ENCODE measurements at places on chromosomes 1 and 21. TPM values are rescaled to one million over a fixed set of nuclear protein-coding genes. Genes with fewer than 3 reads are reported as not detected.

Gene HYI
- 50.1 TPM for polyA plus RNA-seq

Gene PGLYRP4
- not detected for polyA plus RNA-seq

Gene TNFRSF9
- polyA plus RNA-seq = 0.21 TPM

Gene OR2T11
- not detected for polyA plus RNA-seq

DNA sequence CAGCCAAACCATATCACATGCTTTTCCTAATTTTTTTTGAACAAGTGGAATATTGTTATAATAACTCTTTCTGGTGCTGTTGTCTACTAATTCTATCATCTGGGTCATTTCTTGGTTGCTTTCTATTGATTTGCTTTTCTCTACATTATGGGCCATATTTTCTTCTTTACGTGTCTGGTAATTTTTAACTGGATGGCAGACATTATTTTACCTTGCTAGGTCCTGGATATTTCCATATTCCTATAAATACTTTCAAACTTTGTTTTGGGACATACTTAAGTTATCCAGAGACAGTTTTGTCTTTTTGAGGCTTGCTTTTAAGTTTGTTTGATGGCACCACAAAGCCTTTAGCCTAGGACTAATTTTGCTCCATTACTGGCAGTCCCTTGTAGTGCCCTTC lies 11.3 kb downstream of the HS2ST1 start:
- DNase-seq = no peak

DNA sequence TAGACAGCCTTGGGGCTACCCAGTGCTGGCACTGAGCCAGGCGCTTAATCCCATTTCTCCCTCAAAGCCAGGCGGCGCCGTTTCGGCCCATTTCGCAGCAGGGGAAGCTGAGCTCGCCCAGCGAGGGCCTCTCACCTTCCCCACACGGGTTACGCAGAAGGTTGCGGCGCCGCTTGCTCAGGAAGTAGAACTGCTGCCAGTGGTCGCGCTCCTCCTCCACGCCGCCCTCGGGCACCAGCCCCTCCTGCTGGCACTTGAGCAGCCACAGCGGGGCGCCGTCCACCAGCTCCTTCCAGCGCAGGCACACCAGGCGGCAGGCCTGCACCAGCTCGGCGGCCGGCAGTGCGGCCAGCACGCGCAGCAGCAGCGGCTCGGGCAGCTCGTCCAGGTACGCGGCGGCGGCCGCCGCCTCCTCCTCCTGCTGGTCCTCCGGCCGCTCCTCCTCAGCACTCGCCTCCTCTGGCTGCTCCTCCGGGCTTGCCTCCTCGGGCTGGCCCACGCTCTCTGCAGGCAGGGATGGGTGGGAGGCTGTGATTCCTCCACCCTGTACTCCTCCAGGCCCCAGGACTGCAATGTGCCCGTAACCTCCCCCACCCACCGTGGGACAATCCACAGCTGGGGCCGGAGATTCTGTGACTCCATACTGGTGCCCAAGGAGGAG lies 3.8 kb downstream of the FBXO2 start:
- DNase-seq = peak; percentile 84

- no peak for DNase-seq
Measured at GRCh38 chr1:47181095-47181954, 8.5 kb downstream of the PDZK1IP1 start.

DNA sequence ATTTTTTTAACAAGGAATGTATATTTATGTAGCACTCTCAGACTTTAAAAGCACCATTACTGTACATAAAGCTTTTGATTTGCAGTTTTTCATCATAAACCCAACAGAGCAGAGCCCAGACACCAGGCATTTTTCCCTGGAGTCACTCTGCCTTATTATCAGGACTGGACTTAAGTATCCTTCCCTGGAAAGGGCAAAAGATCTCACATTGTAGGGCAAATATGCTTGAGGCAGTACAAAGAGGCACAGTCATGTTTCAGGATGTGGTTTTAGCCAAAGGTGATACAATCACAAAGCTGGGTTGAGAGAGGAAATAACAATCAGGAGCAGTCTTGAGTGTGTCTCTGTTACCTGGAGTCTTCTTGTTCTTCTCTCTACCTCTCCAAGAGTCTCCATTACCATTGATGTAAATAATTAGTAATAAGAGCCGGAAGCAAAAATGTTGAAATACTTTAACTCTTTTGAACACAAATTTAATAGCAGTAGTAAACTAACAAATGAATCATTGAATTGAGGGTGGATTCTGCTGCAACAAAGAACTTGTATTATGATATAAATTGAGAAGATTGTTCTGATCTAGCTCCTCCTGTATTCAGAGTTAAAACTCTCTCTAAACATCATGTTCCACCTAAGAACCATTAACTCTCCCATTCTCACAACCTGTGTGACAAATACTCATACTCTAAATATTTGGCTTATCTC lies 160.5 kb downstream of the LTN1 start:
- no peak for DNase-seq

DNA sequence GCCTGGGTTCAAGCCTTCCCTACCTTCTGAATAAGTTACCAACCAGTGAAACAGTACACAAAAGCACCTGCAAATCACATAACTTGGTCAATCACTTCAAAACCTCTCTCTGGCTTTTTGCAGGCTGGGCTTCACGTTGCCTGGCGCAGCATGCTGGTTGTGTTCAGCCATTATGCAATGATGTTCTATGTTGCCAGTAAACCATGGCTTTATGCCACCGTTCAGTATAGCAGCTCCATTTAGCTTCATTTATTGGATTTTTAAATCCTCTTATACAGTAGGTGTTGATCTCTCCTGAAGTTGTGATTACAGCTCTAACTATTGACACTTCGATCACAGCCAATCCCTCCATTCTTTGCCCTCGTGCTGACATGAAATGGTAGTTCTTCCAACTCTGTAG lies 233.6 kb upstream of the PTBP2 start:
- DNase-seq = no peak

DNA sequence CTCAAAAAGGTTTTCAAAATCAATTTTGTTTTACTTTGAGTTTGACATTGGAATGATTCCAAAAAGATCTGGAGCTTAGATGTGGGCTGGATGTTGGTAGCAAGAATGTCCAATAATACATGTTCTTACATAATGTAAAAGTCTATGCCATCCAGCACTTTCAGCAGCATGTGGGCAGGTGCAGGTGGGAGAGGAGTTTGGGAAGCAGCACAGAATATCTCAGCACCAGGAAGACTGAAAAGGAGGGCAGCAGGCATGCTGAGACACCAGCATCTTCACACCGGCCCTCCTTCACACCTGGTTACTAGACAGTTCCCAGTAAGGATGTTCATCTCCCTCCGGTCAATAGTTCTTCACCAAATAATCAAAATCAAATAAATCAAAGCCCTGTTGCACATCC lies 166.6 kb downstream of the ZBTB18 start:
- no peak for DNase-seq

DNA sequence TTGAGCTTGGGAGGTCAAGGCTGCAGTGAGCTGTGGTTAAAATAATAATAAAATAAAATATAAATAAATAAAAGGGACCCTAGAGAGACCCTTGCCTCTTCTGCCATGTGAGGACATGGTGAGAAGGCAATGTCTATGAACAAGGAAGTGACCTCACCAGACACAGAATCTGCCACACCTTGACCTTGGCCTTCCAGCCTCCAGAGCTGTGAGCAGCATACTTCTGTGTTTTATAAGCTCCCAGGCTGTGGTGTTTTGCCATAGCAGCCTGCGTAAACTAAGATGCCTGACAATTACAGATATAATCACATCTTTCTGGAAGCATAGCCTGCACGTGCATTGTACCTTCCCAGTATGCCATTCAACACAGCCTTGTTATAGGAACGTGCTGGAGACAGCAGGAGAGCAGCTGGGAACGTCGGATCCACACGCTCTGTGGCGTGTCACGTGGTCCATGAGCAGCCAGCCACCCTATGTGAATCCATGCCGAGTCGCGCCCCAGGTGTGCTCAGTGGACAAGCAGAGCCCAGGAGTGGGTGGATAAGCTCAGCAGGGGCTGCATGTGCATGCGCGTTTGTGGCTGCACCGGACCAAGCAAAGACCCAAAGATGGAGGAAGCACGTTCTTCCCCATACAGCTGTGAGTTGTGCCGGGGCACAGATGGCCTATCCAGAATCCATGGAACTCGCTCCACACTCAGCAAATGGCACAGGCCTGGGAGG lies 17.8 kb downstream of the WNT9A start:
- DNase-seq = no peak

GRCh38 chr1:88455621-88456256 lies 228.3 kb upstream of the PKN2 start:
- no peak for DNase-seq

- DNase-seq = no peak
Measured at GRCh38 chr1:152654110-152654509, 9.1 kb upstream of the LCE2D start.
